NCI-H1105 (cell line): ENCODE measurements at places on chromosomes 1 and 21.

DNA sequence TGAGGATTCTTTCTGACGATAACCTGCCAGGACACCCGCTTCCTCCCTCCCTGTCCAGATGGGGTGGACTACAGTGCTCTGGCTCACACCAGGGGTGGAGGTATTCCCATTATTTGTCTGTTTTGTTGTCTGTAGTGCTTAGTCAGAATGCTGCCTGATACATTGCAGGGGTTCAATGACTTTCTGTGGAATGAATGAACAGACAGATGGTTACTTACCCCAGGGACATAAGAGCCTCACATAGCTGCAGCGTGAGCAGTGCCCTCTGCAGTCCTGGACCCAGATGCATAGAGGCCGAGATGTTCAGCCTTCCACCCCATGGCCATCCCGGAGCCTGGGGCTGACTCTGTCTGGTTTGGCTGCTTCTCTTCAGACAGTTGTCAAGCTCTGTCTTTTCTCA lies 13.0 kb upstream of the F3 start:
- no peak for DNase-seq

GRCh38 chr21:38930066-38930465 lies 124.3 kb downstream of the ETS2 start:
- no peak for DNase-seq

DNA sequence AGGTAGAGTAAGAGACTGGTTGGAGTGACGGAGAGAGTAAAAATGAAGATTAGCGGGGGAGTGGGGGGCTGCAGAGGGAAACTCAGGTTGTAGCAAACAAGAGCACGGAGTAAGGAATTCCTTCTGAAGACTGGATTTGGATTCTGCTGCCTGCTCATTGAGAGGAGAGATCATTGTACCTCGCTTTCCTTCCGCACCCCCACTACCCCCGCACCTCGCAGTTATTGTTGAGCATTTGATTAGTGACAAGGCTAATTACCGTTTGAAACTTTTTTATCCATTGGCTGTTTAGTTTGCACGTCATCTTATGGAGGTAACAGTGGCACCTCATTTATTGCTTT lies 463 bp downstream of the PRPF3 start:
- DNase-seq: no peak

DNA sequence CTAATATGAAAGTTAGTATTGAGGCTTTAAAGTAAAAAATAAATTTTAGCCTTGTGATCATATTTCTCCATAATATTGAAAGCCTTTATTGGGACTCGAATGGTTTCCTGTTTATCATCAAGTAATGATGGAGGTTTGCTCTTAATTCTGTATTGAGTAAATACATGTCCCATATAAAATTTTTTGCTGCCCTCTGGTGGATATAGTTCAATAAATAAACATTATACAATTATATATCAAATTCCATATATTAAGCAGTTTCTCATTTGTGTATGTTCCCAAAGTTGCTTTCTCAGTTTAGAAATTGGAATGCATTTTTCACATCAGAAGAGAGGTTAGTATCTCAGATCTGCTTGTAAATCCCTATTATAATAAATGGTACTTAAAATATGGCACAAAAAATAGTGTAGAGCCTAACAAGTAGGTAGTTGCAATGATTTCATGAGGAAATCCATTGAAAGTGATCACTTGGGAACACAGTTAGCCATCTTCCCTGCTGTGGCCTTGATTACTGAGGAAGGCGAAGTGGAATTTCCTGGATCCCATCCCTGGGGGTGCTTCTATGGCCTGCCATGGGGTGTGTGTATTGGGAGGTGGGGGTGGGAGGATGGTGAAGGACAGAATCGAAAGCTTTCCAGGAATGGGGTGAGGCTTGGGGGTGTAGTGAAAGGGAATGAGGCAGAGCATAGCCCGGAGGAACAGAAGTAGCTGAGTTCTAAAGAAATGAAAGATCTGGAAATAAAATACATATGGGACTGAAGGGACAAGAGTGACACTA lies 84.1 kb upstream of the C21orf91 start:
- peak; percentile 63 for DNase-seq

DNA sequence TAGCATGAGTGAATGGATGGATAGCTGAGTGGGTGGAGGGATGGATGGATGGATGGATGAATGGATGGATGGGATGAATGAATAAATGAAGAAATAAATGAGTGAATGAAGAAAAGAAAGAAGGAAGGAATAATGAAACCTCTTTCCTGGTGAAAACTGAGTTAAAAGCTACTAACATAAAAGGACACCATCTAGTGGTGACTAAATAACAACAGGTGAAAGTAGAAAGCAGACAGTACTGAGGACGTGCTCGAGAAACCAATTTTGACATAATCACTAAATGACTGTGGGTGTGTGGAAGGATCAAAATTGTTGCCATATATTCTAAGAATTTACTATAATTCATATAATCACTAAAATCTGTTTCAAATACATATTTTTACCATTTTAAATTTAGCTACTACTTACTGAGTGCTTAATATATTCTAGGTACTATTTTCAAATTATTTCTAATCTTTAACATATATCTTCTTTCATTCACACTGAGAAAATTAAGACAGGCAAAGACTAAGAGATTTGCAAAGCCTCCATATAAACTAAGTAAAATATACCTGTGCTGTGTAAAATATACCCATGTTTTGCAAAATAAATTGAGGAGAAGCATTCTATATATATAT lies 522.9 kb downstream of the LRRIQ3 start:
- DNase-seq: peak; percentile 7

- DNase-seq: no peak
Measured at GRCh38 chr1:18711536-18712251, 81.0 kb downstream of the PAX7 start.
